ENCODE measurements at places on chromosomes 6 and 20.

DNA sequence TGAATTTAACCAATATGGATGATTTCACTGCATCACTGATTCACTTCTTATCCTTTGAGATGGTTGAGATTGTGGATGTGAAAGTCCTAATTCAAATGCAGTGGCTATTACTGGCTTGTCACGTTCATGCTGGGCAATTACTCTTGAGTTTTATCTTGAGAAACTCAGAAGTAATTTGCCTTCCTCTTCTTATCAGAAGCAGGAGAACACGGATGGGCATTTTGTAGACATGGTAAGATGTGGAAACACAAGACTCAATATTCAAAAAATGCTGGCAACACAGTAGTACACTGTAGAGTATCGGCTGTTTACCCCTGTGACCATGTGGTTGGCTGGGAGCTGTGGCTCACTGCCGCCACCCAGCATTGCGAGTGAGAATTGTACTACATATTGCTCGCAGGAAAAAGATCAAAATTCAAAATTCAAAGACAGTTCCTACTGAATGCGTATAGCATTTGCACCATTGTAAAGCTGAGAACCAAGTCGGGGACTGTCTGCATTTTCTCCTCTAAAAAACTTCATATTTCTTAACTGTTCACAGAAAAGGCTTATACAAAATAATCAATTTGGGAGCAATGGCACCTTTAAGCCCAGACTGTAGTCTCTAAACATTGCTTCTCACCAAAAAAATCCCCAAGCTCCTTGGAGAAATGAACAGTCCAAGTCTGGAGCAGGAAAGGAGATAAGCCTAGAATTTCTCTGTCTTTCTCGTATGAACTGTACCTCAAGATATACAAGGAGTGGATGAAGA, 61.9 kb upstream of the ELOVL5 start:
- DNase-seq = peak; percentile 18

- DNase-seq = no peak
Measured at GRCh38 chr6:111723412-111723970, 117.8 kb upstream of the TRAF3IP2 start.

GRCh38 chr20:595330-596308, 14.5 kb downstream of the TCF15 start:
- DNase-seq = no peak

GRCh38 chr6:15400572-15401004, 154.7 kb downstream of the JARID2 start:
- DNase-seq = no peak

DNA sequence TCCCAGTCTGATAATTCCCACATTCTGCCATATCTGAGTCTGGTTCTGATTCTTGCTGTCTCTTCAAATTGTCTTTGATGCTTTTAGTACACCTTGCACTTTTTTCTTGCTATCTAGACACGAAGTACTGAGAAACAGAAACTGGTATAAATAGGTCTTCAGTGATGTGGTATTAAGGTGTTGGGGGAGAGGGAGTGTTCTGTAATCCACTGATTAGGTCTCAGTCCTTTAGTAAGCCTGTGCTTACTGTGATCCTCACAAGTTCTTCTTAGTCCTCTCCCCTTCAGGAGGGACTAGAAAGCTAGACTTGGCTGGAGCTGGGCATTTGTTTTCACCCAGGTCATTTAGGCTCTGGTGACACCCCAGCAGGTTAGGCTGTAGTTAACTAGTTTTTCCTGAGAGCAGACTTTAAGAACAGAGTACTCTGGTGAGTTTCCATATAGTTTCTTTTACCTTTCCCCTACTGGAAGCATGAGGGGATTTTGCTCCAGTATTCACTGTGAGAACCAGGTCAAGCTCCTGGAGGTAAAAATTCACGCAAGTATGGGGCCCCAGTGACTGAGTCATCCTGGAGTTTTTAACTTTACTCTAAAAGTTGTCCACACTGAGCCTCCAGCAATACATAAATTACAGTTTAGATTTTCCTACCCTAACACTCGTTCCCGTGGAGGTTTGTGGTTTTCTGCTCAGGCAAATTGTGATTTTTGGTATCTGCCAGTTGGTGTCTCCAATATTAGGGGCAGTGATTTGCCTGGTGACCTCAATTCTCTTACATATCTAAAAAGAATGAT, 154.6 kb downstream of the CDKAL1 start:
- DNase-seq = no peak

DNA sequence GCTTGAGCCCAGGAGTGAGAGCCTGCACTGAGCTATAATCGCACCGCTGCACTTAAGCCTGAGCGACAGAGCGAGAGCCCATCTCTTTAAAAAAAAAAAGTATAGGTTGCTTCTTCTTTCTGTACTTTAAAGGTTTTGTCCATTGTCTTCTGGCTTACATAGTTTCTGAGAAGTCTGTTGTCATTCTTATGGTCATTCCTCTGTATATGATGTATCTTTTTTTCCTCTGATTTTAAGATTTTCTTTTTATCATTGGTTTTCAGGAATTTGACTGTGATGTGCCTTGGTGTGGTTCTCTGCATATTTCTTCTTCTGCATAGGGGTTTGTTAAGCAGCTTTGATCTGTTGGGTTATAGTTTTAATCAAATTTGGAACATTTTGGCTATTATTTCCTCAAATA, 29.1 kb downstream of the QRSL1 start:
- DNase-seq = no peak

GRCh38 chr20:57433657-57434389, 42.6 kb downstream of the RBM38 start:
- no peak for DNase-seq

GRCh38 chr6:97059473-97059872, 134.9 kb downstream of the KLHL32 start:
- DNase-seq = peak; percentile 28

- DNase-seq = no peak
Measured at GRCh38 chr6:142218446-142218845, 71.4 kb downstream of the VTA1 start.

DNA sequence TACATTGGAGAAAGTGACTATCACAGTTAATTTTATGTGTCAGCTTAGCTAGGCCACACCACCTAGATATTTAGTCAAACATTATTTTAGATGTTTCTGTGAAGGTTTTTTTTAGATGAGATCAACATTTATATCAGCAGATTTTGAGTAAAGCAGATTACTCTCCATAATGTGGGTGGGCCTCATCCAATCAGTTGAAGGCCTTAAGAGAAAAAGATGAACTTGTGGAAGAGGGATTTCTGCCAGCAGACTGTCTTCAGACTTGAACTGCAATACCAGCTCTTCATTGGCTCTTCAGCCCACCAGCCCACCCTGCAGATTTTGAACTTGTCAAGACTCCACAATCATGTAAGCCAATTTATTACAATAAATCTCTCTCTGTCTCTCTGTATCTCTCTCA, 25.1 kb upstream of the FBXO30 start:
- DNase-seq = no peak

DNA sequence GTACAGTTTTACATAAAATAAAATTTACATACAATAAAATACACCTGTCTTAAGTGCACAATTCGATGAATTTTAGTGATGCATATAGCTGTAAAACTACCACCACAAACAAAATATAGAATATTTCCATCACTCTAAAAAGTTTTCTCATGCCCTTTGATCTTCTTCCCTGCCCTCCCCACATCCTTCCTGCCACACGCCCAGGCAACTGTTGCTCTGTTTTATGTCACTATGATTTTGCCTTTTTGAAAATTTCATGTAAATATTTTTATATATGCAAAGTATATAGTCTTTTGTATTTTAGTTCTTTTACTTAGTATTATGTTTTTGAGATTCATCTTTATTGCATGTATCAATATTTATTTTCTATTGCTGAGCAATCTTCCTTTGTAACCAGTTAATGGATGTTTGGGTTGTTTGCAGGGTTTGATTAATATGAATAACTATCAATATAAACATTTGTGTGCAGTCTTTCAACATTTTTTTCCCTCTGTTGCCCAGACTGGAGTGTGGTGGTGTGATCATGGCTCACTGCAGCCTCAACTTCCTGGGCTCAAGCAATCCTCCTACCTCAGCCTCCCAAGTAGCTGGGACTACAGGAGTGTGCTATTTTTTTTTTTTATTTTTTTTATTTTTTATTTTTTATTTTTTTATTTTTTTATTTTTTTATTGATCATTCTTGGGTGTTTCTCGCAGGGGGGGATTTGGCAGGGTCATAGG, 23.8 kb upstream of the SAMHD1 start:
- peak; percentile 22 for DNase-seq

All from GM19239 (cell line).